ENCODE measurements at places on chromosomes 1 and 21.
A peak's percentile ranks its signal among the peaks of the same experiment; 100 is the strongest.

DNA sequence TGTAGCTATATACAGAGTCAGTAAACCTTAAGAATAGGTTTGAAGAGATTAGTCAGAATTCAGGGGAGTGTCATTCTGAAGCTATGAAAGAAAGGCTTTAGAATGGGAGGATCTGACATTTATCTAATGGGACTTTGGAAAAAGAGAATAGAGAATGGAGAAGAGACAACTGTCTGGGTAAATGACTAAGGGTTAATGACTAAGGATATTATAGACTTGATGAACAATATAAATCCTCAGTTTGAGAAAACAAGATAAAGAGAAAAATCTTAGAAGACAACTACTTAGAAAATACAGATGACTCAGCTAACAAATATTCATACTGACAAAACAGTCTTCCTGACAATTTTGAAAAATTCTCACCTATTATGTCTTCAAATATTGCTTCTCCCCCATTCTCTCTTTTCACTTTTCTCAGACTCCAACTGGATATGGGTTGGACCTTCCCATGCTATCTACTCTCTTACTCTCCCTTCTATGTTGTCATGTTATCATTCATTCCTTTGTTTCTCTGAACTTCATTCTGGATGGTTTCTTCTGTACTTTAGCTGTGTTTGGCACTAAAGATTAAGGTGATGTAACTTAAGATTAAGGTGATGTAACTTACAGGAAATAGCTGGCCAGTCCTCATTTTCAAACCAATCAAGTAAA, 20.4 kb downstream of the SLC16A1 start:
- DNase-seq: peak; percentile 42

DNA sequence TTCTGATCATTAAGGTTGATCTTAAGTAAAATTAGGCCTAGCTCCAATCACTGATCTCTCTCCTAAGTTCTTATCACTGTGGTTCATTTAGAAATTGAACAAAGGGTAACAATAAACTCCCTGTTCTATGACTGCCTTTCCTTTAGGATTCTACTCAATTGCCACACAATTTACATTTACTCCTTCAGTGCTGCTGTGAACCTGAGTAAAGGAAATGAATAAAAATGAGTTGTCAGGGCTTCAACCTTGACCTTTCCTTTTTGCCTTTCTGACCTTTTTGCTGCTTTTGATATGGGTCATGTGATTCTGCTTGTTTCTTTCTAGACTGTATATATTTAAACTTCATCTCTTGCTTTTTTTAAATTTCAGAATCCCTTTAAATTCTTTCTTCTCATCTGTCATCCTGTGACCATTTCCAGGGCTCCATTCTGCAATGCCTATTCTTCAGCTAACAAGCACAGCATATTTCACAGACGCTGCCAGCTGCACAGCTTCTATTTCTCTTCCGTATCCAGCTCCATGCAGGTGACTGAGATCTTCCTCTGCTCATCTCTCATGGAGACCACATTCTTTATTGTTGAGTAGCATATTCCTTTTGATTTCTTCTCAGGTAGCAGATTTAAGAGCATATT, 3.2 kb downstream of the LRRC8B start:
- DNase-seq: no peak

DNA sequence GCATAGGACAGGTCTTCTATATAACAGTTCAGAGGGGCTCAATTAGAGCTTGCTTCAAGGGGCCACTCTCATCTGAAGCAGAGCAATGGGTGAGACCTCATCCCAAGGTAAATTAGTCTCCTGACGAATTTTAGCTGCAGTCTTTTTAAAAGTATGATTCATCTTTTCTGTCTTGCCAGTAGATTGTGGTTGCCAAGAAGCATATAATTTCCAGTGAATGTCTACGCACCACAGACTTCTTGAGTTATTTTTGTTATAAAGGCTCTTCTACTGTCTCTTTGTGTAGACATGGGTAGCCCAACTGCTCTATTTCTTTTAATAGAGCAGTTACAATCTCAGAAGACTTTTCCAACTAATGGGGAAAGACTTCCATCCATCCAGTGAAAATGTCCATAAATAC, 108.9 kb upstream of the FMN2 start:
- DNase-seq: no peak

- DNase-seq: no peak
Measured at GRCh38 chr1:194043984-194044755, 857.8 kb upstream of the B3GALT2 start.

DNA sequence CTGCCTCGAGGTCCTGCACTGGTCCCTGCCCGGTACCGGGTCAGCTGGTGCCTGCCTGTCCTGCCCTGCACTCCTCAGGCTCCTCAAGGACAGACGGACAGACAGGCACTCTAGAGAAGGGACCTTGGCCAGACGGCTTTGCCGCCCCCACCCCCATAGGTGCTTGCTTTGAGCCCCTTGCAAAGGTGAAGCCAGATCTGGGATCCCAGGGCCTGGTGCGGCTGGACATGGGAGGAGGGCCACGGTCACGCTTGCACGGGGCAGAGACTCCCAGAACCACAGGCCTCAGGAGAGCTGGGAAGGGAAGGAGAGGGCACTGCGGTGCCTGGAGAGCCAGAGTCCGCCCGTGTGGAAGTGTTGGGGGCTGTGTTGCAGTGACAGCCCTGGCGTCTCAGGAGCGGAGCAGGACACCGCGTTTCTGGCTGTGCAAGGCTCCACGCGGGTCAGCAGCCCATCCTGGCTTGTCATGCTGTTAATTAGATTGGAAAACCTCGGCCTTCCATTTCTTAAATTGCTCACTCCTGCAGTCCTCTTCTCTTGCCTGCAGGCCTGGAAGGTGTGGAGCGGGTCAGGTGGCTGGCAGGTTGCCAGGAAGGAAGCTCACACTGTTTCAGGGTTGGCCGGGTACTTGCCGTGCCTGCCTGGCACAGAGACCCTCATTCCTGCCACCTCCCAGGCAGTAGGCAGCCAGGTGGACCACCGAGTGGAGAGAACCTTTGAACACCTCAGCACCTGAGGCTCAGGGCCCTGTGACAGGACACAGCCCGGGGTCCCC, 16.3 kb downstream of the COL18A1 start:
- DNase-seq: no peak

DNA sequence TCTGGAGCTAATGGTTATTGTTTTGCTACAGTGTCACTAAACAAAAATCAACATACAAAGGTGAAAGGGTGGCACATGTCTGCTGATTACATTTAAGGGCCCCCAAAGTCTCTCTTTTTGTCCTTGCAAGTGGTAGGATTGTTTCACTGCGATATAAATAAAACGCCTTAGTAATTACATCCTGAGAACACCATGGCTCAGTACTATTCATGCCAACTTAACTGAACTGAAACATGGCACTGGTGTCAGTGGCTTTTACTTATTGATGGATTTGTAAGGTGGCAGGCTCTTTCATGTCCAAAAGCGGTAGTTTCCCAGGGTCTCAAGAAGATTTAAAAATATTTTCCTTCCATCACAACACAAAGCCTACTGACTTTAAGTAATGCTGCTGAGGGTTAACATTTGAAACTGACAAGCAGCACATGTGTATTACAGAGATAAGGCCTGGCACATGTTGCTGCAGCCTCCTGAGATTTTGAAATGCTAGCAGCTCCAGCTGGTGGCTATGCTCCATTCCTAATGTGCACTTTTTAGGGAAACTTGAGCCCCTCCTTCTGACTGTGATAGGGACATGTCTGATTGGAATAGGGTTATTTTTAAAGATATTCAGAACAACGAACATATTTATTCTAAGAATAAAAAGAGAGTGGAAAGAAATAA, 86.8 kb downstream of the ATP1B1 start:
- no peak for DNase-seq

GRCh38 chr1:15802234-15802965, 5.0 kb downstream of the UQCRHL start:
- no peak for DNase-seq

- DNase-seq: no peak
Measured at GRCh38 chr1:32334274-32334861, 1.7 kb downstream of the MARCKSL1 start.

DNA sequence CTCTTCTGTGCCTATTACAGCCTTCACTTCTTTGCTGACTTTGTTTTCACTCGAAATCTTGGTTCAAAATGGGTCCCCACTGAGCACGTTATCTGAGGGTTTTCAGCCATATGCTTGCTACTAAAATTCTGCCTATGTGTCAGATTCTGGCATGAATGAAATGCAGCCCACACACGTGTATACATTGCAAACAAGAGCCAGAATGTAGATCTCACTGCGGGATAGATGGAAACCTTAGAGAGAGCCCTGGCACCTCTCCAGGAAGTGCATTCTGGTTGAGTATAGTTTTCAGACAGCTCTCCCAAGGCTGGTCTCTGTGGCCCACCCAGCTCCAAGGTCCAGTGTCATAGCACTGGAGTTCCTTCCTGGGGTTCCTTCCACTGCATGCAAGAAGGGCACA, 234.7 kb upstream of the GJB5 start:
- no peak for DNase-seq

- no peak for DNase-seq
Measured at GRCh38 chr1:150309758-150310508, 11.4 kb upstream of the PRPF3 start.

Data from NCI-H460 (cell line).